Hematopoietic multipotent progenitor cell treated with erythropoietin and hydrocortisone succinate and interleukin-3 and kit ligand, for 17 days (in vitro differentiated cells): ENCODE measurements at places on chromosomes 11 and 22.

- no peak for DNase-seq
Measured at GRCh38 chr11:46012185-46012584, 89.7 kb downstream of the LARGE2 start.

GRCh38 chr11:2399488-2400068, 972 bp upstream of the TSSC4 start:
- DNase-seq, result no peak

DNA sequence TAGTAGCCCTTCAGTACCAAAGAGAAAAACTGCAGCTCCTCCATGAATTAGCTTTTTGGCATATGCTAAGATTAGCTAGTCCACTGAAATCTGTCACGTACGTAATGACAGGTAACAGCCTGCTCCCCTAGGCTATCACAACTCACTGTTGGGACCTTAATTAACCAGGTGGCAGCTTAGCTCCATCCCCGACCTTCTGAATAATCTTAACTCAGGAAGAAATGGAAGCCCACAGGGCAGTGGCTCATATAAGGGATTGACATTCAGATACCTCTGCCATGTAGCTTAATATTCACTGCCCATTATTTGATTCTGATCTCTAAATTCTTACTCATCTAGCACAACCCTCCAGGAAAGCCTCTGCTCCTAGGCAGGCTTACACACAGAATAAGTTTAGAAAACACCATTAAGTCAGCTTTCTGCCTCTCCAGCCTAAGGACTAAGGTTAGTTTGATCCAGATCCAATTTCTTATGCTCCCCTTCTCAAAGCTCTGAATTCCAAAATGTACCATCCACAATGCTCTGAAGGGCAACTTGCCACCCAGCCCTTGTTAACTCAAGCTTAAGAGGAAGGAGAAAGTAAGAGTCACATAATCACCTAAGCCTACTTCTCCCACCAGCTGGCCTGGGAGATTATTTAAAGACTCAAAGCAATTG, 5.0 kb downstream of the HSPA8 start:
- DNase-seq, result no peak

GRCh38 chr11:122995526-122995925, 13.9 kb upstream of the BSX start:
- DNase-seq, result no peak

DNA sequence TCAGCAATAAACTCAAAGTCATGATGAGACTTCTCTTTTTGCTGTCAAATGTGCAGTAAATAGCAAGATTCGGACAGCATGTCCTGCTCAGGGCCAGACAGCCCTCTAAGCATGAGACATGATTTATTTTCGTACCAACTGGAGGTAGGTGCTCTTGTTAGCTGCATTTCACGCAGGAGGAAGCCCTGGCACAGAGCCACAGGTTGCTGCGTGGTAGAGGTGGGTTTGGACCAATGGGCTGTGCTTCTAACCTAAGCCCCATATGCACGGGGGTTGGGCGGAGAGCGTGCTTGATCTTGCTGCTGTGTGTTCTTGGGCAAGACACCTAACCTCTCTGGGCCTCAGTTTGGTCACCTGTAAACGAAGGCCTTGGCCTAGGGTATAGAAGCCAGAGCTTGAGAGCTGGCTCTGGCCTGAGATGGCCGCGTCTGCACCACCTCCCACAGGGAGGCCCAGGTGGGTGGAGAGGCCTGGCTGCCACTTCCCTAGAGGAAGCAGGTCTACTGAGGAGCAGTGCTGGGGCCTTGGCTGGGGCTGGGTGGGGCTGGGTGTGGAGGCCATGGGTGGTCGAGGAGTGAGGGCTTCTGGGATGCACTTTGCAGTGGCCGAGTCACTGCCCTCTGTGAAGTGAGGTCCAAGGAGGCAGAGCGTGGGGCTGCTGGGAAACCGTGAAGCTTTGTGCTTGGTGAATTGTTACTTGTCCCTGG, 38.5 kb upstream of the GRAMD4 start:
- peak; percentile 25 for DNase-seq

DNA sequence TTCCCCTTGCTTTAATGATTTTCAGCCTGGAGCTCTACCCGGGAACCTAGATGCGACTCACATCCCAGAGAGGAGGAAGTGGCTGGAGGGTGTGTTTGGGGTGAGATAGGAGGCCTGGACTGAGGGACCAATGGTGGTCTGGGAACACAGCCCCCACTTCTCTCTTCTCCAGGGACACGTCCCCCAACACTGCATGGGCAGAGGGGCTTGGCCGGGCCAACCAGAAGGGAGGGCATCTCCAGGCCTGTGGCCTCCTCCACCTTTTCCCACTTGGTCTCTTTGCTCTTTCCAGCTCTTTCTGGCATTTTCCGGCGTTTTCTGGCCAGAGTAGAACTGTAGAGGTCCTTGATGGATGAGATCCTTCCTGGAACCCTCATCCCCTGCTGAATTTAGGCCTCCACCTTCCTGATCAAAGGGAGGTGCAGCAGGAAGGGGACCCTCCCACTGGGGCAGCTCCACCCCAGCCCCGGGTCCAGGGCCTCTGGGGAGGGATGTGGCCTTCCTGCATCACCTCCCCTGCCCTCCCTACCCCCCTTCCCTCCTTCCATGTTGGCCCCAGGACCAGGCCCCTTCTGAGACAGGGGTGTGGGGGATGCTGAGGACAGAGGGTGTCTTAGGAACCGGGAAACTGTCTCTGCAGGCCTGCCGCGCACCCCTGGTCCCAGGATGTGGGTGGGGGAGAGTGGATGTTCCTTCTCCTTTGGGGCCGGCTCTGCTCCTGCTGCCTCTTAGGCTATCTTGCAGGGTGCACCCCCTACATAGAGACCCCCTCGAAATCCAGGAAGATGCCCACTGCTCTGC, 24.4 kb downstream of the MRGPRG start:
- no peak for DNase-seq

- DNase-seq, result no peak
Measured at GRCh38 chr22:32880061-32880460, 78.6 kb downstream of the TIMP3 start.

DNA sequence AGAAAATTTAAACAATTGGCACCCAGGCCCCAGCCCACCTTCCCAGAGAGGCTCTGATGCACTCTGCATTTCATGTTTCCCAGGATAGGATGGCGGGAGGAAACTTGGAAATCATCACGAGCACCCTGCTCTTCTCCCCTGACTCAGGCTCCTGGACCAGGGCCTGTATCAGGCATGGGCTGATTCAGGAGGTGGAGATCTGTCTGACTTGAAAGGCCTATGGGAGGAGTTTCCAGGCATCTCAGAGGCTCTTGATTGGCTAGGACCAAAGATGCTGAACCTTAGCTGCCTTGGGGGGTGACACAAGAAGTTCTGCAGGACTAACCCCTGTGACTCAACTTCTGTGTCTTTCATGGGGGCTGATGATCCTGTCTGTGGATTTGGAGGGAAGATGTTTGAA, 106.2 kb downstream of the PKNOX2 start:
- DNase-seq, result no peak

DNA sequence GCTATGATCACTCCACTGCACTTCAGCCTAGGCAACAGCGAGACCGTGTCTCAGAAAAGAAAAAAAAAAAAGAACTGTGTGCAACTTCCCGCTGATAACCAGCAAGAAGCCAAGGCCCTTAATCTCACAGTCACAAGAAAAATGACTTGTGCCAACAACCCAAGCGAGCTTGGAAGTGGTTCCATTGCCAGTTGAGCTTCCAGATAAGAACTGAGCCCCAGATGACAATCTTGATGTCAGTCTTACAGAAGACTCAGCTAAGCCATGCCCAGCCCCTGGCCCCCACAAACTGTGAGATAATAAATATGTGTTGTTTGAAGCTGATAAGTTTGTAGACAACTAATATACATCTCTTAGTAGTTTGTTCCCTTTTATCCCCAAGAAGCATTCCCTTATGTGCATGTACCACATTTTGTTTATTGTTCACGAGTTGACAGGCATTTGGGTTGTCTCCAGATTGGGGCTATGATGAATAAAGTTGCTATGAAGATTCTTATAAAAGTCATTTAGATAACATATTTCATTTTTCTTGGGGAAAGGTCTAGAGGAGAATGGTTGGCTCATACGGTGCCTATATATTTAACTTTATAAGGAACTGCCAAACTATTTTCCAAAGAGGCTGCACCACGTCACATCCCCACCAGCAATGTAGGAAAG, 85.9 kb downstream of the TIMP3 start:
- DNase-seq, result peak; percentile 71

DNA sequence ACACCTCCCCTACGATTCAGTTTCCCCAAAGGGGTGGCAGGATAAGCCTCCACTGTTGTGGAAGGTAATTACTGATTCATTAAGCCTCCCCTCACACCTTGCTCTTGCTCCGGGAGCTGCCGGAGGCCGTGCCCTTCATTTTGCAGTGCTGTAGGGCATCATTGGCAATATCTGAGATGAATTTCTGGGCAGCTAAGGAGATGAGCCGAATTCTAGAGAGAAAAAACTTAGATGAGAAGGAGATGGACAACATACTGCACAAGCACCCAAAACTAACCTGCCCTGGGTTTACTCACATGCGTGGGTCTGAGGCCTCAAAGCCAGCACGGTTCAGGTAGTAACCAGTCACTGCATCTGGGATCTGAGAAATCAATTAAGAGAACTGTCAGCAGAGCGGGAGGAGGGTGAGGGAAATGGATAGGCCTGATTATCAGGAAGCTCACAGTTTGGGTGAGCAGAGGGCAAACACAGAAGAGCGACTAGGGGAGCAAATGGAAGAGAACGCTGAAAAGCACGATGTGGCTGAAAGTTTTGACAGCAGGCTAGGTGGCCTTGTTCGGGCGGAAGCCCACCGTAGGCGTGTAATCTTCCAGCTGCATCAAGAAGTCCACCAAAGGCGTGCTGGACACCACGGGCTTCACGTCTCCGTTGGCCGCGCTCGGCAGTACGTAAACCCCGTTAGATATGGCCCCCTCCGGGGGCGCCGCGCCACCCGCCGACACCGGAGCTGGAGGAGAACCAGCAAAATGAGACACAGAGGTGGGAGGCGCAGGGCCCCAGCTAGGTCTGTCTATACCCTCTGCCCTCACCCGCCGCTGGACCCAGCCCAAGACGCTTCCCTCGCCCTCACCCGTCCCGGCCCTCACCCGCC, 689 bp downstream of the TAF10 start:
- peak; percentile 53 for DNase-seq

- no peak for DNase-seq
Measured at GRCh38 chr11:66820901-66821300, 22.3 kb upstream of the RCE1 start.

- no peak for DNase-seq
Measured at GRCh38 chr22:24138649-24139420, 42.5 kb upstream of the SUSD2 start.

- DNase-seq, result no peak
Measured at GRCh38 chr11:63877658-63878241, 38.8 kb downstream of the MARK2 start.

GRCh38 chr22:27183474-27183873, 526.1 kb downstream of the MIAT start:
- no peak for DNase-seq

DNA sequence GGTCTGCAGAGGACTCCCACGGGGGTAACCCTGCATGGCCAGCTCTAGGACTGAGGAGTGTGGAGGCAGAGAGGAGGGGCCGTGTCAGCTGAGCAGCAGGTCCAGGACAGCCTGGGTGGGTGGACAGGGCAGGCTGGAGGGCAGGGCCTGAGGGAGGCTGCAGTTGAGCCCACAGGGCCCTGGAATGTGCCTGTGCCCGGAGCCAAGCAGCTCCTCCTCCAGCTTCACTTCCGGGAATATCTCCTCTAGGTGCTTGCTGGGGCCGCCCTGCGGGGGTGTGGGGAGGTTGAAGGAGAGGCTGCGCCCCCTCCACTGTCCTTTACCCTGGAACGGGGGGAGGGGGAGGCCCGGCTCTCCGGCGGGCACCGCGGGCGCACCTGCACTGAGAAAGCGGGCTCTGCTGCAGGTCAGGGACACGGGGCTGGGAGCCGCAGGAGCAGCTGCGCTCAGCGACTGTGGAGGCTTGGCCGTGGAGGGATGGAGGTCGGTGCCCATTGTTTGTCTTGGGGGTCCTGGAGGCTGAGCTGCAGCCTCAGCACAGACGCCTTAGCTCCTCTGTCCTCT, 1293.2 kb downstream of the BRD1 start:
- no peak for DNase-seq

DNA sequence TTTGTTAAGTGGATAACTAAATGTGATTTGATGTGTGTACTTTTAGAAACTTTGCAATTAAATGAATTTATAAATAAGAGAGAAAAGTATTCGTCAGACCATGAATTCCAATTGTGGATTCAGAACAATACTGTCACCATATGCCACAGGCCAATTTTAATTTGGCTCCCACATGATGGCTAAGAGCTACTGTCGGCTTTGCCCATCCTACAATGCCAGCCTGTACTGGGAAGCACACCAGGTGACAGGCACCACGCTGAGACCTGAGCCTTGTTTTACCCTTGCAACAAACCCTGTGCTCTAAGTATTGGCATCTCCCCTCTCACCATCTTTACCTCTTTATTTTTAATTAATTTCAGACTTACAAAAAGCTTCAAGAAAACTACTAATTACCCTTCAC, 14.0 kb downstream of the RAB30 start:
- DNase-seq, result no peak

GRCh38 chr11:86150847-86151173, 81.9 kb upstream of the PICALM start:
- no peak for DNase-seq

- no peak for DNase-seq
Measured at GRCh38 chr11:117823946-117824420, 561 bp downstream of the FXYD2 start.

DNA sequence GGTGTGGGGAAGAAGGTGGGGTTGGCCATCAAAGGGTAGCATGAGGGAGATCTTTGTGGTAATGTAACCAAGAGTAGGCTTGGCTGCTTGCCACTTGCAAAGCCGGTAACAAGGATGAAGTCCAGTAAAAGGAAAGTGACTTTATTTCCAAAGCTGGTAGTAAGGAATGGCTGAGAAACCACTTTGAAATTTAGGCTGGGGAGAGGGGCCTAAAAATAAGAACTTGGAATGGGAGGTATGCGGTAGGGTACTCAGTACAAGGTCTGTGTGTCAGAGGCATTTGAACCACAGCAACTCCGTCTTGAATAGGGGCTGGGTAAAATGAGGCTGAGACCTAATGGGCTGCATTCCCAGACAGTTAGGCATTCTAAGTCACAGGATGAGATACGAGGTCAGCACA, 216.0 kb upstream of the ISX start:
- DNase-seq, result no peak

DNA sequence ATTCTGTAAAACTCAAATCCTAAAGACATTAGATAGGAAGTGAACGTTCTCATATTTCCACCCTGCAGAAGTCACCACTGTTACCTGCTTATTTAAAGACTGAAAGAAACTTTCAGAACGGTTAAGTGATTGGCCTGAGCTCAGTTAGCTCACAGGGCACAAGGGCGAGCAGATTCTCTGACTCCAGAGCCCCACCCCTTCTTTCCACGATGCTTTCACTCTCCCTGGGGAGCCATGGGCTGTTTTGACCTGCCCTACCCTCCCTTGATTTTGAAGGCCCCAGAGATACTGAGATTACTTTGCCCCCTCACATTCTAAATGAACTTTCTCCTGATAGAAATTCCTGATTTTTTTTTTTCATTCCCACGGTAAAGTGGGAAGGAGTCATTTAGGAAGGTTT, 33.9 kb downstream of the ARHGAP1 start:
- DNase-seq, result no peak
